LHCN-M2 (cell line): ENCODE measurements at places on chromosomes 6 and 20.

DNA sequence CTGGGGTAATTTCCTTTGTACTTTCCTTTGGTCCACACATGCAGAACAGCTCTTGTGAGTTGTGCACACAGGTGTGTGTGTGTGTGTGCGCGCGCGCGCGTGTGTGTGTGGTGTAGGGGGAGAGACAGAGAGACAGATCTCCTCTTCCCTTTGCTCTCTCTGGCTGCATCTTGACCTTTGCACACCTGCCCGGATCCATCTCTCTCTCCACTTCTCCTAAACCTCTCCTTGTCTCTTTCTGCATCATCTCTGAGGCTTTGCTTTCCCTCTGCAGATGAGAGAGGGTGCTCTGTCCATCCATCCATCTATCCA lies 67.0 kb downstream of the SRC start:
- no peak for DNase-seq

DNA sequence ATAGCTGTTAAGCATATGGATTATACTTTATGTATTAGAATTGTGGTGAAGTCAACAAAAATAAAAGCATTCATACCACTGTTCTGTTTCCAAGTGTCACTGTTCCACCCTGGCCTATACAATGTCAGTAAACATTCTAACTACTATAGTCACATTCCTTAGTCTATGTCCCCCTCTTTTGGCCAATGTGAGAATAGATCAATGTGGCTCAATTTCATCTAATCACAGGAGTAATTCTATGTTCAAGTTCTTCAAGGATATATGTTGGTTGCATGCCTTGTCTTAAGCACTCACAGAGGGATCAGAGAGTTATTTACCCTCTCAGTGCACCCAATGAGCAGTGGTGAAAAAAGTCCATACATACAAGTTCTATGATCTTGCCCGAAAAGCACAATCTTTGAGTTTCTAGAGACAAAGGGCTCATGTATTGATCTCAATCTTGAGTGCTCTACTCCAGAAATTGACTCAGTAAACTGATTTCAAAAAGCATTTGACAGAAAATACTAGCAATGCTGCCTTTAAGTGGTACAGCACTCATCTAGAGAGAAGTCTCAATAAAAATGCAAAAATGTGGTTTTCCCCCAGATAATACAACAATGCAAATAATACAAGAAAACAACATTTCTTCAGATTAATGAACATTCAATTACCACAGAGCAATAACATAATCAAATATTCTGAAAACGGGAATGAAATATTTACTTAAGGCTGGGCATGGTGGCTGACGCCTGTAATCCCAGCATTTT lies 16.5 kb downstream of the SMLR1 start:
- DNase-seq, result peak; percentile 39

DNA sequence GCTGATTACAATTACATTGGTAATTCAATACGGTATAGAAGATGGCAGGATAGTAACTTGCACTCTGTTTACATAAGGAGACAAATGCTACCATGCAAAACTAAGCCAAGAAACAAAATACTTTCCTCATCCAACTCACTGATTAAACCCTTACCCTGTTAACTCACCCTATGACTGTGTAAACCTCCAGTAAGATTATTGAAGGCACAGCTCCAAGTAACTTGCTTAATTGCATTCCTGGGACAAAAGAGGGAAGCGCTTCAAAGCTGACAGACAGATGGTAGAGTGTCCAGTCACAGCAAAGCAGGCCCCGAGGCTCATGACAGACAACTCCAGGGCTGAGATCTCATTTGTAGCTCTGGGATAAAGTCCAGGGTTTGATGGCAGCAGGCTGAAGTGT lies 6.9 kb upstream of the KIF16B start:
- DNase-seq, result peak; percentile 79

GRCh38 chr6:44139351-44139743 lies 12.0 kb downstream of the TMEM63B start:
- DNase-seq, result no peak
